ENCODE measurements at places on chromosomes 6 and 20. TPM values are rescaled to one million over a fixed set of nuclear protein-coding genes. Genes with fewer than 3 reads are reported as not detected.

DNA sequence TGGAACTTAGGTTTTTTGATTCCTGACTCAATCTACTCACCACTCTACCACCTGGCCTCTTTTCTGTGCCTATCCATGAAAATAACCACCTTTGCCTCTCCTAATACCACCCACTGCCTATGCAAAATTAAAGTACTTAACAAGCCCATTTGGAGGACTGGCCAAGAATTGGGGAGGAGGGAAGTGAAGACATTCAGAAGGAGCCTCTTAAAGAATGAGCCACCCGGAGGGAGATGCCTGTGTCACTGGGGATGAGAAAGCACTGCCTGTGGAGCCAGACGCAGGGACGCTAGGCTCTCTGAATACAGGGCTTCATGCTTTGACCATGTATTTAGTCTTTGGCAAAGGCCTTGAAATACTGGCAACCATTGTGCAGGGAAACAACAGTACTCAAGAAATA, 40.0 kb upstream of the MRPS10 start:
- no peak for DNase-seq

ZSWIM3 gene
- total RNA-seq: 3.8 TPM

DNA sequence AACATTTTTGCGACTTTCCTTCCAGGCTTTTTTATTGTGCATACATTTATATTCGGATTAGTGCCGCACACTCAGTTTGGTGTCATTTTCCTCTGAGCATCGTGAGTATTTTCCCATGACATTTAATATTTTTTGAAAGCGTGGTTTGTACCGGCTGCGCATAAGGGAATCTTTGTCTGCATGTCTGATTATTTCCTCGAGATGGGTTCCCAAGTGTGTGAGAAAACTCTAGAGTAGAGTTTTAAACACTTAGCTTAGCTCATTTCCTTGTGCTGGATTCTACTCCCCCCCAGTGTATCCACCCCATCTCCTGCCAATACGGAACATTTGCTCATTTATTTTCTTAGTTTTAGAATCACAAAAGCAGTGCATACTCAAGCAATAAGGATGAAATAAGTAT, 94.3 kb downstream of the CDC5L start:
- no peak for DNase-seq

DNA sequence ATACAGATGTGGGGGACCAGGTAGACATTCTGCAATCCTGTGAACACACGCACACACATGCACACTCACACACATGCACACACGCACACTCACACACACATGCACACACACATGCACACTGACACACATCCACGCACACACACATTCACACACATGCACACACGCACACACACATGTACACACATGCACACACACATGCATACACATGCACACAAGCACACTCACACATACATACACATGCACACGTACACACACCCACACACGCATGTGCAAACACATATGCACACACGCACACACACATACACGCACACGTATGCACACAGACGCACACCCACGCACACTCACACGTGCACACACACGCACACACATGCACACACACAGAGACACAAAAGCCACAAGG, 14.3 kb upstream of the GGTLC1 start:
- no peak for DNase-seq

DNA sequence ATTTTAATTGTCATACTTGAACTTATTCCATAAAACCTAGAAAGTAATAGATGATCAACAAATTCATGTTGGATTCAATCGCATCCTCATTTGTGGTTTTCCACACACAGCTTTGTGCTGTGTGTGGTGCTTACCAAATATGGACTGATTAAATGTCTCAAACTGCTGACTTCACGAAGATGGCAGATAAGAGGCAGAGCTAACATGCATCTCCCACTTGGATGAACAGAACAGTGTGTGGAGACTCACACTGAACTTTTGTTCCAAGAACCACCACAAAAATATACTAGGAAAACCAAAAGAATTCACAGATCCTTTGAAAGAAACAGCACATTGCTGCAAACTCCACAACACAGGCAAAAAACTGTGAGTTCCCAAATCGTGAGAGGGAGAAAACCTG, 603.7 kb downstream of the TENT5A start:
- no peak for DNase-seq

BPIFB4 gene
- total RNA-seq: not detected

DNA sequence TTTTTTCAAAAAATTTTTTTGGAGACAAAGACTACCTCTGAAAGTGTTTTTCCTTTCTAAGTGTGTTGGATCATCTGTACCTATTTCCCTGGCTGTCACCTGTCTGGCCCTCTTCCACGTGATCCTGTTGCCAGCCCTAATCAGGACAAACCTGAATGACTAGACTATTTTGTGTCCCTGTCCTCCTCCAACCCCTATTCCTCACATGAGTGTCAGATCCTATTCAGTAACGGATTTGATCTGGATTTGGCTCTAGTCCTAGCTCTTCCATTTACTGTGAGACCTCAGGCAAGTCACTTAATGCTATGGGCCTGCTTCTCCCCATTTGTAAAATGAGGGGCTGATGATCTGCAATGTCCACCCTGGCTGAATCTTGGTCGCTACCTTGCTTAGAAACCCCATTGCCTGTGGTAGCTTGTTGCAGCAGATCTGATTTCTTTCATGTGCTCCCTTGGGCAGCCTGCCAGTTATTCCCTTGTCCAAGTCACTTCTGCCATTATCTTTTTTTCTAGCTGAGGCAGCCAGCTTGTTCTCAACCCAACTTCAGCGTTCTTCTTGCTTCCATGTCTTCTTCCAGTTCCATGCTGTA, 4.8 kb downstream of the PHF20 start:
- DNase-seq: peak; percentile 73
